Renal pelvis (tissue), 12 donors: ENCODE measurements at places on chromosomes 4 and X.

GRCh38 chr4:129144755-129145206 is 48.8 kb downstream of the C4orf33 start:
- no peak for DNase-seq

- DNase-seq: peak; percentile 26
Observed at GRCh38 chrX:9396930-9397329, 67.9 kb upstream of the TBL1X start.

- DNase-seq: no peak
Observed at GRCh38 chrX:55004231-55004630, 4.1 kb downstream of the APEX2 start.

- DNase-seq: no peak
Observed at GRCh38 chr4:59247032-59247431, 1953.1 kb upstream of the ADGRL3 start.

GRCh38 chr4:48271626-48272025 is 2.0 kb upstream of the TEC start:
- DNase-seq: no peak

DNA sequence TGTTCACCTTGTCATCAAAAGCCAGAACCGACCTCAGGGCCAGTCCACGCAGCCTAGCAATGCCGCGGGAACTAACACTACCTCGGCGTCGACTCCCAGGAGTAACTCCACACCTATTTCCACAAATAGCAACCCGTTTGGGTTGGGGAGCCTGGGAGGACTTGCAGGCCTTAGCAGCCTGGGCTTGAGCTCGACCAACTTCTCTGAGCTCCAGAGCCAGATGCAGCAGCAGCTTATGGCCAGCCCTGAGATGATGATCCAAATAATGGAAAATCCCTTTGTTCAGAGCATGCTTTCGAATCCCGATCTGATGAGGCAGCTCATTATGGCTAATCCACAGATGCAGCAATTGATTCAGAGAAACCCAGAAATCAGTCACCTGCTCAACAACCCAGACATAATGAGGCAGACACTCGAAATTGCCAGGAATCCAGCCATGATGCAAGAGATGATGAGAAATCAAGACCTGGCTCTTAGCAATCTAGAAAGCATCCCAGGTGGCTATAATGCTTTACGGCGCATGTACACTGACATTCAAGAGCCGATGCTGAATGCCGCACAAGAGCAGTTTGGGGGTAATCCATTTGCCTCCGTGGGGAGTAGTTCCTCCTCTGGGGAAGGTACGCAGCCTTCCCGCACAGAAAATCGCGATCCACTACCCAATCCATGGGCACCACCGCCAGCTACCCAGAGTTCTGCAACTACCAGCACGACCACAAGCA is 898 bp downstream of the UBQLN2 start:
- peak; percentile 9 for DNase-seq

GRCh38 chrX:97639526-97639925 is 755.8 kb downstream of the RPA4 start:
- DNase-seq: no peak

DNA sequence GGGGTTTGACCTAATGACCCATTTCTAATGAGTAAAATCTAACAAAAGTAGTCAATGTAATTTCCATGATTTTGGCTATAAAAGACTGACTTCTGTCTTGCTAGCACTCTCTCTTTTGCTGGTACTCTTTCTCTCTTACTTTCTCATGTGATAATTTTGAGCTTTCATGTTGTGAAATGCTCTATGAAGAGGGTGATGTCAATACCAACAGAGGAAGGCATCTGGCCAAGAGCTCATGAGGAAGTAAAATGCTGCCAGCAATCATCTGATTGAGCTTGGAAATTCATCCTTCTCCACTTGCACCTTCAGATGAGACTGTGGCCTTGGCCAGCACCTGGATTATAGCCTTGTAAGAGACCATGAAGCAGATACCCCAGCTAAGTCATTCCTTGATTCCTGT is 347.7 kb downstream of the HS3ST1 start:
- DNase-seq: no peak

GRCh38 chrX:13013363-13014110 is 30.9 kb downstream of the FAM9C start:
- DNase-seq: no peak

DNA sequence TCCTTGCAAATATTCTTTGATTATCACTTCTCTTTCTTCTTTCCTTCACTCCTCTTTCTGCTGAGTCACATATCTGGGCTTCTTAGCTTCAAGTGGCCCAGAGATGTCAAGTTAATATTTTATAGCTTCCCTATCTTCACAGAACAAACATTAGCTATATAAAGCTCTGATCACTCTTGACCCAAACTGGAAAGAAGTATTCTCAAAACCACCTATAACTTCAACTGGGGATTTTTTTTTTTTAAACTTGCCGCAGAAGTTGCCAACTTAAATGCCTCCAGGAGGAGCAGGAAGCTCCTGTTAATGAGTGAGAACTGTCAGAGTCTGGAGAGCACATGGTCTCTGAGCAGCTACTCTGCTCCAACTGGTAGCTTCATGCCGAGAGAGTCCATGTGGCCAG is 233.3 kb upstream of the EDNRA start:
- DNase-seq: no peak

GRCh38 chrX:154516656-154517100 is 646 bp upstream of the FAM3A start:
- DNase-seq: peak; percentile 73

GRCh38 chrX:136662104-136662503 is 14.1 kb downstream of the CD40LG start:
- DNase-seq: no peak

DNA sequence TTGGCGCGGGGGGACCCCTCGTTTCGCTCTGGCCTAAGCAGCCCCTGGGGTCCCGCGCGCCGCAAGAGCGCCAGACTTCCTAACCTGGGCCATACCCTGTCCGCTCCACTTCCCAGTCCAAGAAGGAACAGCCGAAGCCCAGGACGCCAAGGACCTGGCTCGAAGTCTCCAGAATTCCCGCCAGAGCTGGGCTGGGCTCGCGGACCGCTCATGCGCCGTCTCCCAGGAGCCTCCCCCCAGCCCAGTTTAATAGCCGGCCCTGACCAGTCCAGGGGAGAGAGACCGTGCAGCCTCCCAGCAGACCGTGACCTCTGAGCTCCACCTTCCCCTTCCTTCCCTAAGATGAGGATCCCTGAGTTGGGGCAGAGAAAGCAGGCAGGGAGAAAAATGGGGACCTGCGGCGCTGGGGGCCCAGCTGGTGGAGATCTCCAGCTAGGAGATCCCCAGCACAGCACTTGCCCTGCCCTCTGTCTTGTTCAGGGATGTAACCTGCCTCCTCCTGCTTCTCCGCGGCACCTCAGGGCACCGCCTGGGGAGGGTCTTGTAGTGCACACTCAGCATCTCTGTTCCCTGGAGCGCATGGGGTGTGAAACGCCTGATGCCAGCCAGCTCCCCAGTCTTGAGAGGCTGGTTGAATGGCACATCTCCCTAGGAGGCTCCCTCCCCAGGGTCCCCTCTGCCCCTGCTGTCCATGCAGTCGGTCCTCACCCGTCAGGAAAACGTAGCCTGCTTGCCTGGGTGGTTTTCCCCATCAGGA is 1.2 kb upstream of the LETM1 start:
- DNase-seq: no peak

DNA sequence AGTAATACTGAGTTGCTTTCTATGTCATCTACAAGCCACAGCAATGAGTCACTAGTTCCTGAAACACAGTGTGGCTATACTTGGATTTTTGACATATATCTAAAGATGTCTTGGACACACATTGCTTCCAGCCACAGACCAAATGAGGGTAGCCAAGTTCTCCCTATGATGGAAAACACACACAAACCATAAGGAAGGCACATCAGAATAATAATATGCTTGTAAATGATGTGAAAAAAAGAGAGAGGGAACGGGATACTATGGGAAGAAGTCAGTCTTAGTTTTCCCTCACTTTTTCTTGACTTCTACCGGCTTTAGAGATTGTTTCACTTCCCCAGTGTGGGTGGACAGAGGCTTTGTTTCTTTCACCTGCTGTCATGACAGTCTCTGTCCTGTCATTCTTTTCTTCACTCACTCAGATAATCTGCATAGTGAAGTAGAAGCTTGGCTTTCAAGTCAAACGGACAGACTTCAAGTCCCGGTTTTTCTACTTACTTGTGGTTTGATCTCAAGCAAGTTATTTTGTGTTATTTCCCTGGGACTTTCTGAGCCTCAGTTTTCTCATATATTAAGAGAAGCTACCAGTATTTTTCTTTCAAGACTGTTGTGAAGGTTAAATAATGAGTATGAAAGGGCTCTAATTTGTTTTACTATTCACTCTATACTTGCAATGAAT is 34.7 kb downstream of the P2RY10 start:
- DNase-seq: no peak

DNA sequence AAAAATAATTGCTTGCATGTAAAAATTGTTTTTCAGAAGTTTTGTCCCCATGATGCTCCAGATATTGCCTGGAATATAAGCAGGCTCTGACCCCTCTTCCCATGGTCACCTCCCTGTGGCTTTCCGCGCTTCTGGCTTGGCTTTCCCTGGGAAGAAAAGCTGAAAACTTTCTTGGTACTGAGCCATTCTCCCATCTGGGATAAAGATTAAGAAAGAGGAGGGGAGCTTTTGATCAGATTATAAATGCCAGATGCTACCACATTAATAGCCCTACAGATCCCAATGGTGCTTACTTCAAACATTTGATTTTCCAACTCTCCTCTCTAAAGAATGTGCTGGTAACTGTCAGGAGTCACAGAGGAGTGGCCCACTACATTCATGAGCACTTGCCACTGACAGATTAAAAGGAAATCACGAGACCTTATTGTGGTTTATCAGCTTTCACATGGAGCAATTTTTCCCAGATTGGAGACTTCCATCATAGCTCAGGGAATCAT is 54.4 kb upstream of the GAB1 start:
- no peak for DNase-seq

GRCh38 chr4:122005064-122005755 is 53.4 kb upstream of the TRPC3 start:
- DNase-seq: no peak

- DNase-seq: no peak
Observed at GRCh38 chr4:121200795-121201472, 36.8 kb upstream of the TNIP3 start.

GRCh38 chr4:166458756-166459155 is 585.7 kb downstream of the TLL1 start:
- no peak for DNase-seq

DNA sequence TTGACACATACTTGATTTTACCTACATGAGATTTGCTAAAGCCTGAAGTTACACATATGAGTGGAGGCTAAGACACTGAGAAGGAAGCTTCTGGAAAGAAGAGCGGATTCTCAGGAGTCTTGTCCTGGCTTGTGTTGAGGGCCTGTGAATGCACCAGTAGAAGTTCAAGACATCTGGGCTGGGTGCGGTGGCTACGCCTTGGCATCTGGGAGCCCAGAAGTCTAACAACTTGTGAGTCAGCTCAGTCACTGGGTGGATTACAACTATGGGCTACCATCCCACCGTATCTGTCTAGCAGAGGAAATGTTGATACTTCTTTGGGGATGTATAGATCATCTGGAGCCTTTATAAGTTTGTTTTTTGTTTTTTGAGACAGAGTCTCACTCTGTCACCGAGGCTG is 375.6 kb upstream of the SMIM31 start:
- DNase-seq: no peak

DNA sequence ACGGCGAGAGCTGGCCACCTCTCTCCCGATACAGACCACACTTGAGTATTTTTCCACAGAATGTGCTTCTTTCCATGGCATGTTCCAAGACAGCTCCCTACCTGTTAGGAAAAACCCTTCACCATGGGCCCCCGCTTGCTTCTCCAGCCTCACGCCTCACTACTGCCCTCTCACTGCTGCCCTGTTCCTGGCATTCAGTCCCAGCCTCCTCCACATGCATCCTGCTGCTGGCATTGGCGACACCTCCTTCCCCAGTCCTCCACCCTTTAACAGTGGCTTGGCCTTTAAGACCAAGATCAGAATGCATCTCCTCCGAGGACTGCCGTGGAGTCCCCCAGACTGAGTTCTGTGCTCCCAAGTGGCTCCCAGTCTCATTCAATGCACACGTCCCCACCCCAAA is 10.7 kb downstream of the PNMA6F start:
- no peak for DNase-seq

- no peak for DNase-seq
Observed at GRCh38 chrX:29824176-29824906, 391.0 kb upstream of the MAGEB2 start.

- no peak for DNase-seq
Observed at GRCh38 chr4:187983746-187984145, 11.8 kb upstream of the ZFP42 start.

GRCh38 chr4:35912174-35912573 is 332.1 kb downstream of the ARAP2 start:
- no peak for DNase-seq

DNA sequence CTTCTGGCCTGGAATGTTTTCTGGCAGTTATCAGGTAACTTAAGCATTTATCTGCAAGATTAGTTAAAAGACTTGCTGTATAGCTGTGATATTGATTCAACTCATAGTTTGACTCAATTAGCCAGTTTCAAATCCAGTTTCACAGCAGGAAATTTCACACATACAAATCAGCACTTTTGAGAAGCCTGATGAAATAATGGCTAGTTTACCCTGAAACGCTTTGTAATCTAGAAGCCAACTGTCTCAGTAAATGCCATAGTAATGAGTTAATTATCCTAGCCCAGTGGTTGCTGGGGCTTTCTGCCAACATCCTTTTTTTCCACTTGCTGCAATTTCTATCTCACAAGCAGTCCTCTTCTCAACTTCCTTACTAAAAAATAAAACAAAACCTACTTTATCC is 53.1 kb downstream of the ARHGEF38 start:
- DNase-seq: no peak

GRCh38 chr4:68874507-68874906 is 58.7 kb downstream of the UGT2B10 start:
- DNase-seq: no peak

- no peak for DNase-seq
Observed at GRCh38 chr4:118676128-118676527, 9.1 kb upstream of the METTL14 start.

GRCh38 chr4:25096251-25096980 is 63.8 kb downstream of the SEPSECS start:
- DNase-seq: no peak

- no peak for DNase-seq
Observed at GRCh38 chr4:5120468-5120867, 69.2 kb downstream of the STK32B start.

DNA sequence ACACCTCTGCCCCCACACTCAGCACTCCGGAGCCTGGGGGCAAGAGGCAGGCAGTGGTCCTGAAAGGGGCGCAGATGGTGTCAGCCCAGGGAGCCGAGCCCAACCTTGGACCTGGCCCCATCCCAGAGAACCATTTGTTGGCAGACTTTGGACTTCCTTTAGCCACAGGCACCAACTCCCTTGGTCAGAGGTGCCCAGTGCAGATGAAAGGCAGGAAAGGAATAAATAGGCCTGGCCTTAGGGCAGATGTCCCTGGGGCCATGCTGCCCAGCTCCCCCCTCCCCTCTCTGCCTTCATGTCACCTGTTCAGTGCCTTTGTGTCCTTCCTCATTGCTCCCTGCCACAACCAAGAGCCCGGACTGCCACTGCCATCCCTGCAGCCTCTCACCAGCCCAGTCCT is 52.8 kb downstream of the SEL1L3 start:
- DNase-seq: no peak

DNA sequence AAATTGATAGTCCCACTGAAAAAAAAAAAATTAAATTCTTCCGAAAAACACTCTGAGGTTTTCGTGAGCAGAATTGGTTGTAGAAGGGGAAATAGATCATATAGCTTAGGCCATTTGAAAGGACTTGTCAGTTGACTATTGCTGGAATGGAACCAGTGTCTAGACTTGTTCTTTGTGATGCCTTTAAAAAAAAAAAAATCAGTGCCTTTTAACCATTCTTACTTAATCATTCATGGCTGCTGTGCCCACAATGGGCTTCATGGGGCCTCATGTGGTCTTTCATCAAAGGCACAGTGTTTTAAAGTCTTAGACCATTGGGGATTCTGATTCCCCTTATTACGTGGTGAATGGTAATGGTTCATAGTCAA is 139.3 kb downstream of the AFF1 start:
- DNase-seq: no peak
